ENCODE measurements at places on chromosomes 4 and X.

GRCh38 chr4:85603437-85604336 is 128.7 kb downstream of the ARHGAP24 start:
- DNase-seq: no peak

GRCh38 chrX:147737690-147738089 is 174.0 kb upstream of the FMR1 start:
- no peak for DNase-seq

DNA sequence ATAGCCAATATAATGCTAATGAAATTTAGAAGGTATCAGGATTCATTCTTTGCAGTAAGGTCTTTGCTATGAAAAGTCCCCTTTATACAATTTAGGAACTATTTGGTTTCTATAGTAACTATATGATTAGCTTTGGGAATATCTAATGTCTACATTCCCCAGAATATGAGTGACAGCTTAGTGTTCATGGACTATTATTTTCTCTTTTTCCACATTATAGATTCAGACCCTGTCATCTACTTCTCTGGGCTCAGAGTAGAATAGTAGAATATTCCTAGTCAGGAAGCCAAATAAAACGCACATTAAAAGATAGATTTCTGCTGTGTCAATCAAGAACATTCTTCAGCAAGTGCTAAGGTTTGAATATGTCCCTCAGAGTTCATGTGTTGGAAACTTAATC is 26.1 kb upstream of the SULT1B1 start:
- no peak for DNase-seq

GRCh38 chr4:41285202-41285863 is 28.6 kb downstream of the UCHL1 start:
- no peak for DNase-seq

GRCh38 chr4:100875296-100876068 is 357.7 kb upstream of the EMCN start:
- DNase-seq: no peak

GRCh38 chr4:166622425-166622977 is 611.8 kb downstream of the SPOCK3 start:
- no peak for DNase-seq

DNA sequence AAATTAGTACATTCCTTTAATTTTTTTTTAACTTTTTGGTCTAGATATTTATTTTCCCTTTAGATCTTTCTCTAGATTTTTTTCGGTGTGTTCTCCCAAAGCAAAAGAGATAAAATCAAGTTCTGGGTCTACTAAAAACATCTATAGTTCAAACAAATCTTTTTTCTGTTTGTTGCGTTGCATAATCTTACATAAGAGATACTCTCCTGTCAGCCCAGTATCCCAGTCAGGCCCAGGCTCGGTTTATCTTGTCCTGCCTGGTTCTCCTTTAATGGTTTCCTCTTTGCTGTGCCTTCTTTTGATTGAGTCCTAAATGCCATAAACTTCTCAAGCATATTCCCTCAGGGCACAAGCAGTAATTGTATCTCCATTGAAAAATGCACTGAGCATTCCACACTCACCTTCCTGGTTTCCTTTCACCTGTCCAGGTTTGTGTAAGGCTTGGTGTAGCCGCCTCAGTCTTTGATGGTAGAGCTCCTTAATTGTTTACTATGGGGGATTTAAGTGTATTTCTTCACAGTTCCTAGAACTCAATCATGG is 104.9 kb downstream of the TMEM131L start:
- no peak for DNase-seq

GRCh38 chrX:153992180-153992579 is 19.6 kb downstream of the TMEM187 start:
- no peak for DNase-seq

- no peak for DNase-seq
Observed at GRCh38 chrX:105552395-105552794, 269.9 kb upstream of the NRK start.

DNA sequence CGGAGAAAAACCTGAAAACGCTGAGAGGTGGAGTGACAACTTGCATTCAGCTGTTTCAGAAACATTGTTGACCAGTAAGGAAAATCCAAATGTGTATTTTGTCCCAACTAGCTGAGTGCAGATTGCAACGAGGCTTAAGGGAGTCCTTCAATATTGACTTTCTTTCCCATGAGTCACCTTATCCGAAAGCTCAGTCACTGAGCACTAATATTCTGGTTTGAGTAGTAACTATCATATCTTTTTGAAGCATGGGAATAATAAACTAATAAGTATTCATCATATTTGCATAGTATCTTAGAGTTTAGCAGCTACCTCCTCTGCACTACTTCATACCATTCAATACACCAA is 604.3 kb downstream of the PACRGL start:
- DNase-seq: no peak

DNA sequence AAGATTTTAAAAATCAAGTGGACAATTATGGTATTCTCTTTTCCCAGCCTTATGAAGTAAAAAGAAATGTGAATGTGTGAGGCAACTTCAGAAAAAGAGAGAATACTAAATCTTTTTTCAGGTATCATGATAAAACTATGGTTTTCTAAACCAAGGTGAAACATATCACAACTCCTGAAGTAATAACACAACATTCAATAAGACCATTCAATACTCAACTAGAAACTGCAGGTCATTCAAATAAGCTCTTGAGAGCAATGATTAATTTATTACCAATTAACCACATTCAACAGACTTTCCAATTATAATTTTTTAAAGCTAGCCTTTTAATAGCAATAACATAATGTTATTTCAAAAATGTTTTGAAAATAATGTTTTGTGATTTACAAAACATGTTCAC is 35.8 kb downstream of the SLC10A7 start:
- no peak for DNase-seq

DNA sequence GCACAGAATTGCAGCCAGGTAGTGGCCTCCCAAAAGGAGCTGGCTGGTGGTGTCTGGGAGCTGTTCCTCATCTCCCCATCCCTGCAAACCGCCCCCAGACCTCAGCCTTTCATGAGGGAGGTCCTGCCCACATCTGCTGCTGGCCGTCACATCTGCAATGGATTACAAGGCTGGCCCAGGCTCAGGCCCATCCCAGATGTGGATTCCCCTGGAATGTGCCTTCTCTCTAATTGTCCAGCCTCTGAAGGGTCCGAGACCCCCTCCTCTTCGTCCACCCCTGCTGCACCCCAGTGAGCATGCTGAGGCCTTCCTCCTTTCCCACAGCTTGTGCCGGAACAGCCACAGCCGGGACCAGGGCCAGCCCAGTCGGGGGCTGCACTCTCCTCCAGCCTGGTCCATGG is 115.0 kb upstream of the NALF2 start:
- no peak for DNase-seq

DNA sequence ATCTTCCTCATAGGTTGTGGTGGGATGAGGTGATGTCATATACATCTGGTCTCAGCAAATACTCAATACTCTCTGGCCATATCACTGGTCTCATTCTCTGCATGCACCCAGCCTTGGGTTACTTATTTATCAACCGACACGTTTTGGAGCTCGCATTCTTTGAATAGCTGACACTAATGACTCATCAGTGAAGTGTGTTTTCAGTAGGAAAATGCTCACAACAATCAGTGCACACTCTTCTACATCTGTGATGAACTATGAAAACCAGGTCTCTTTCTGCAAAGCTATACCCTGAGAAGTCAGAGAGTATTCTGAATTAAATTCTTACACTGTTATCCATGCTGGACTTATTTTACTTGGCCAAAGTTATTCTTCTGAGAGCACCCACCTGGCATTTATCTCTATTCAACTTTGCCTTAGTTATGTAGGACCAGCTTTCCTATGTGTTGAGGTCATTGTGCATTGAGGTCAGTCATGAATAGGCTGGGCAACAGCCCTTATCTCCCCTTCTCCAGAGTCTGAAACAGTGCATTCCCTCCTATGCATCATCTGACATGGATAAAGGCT is 58.7 kb upstream of the DHX15 start:
- DNase-seq: no peak

DNA sequence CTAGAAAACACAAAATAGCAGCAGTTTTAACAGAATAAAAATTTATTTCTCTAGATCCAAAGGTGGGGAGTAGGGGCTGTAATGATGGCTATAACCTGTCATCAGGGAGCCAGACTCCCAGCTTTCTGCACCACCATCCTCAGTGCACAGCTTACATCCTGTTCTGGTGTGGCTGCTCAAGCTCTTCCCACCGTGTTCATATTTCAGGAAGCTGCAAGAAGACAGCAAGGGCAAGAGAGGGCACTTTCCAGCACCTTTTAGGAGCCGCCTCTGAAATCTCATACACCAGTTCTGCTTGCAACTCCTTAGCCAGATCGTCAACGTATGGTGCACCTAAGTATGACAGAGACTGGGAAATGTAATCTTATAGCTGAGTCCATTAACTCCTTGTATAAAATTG is 253.7 kb downstream of the CENPC start:
- DNase-seq: no peak

GRCh38 chrX:41314204-41314603 is 19.8 kb upstream of the DDX3X start:
- no peak for DNase-seq

DNA sequence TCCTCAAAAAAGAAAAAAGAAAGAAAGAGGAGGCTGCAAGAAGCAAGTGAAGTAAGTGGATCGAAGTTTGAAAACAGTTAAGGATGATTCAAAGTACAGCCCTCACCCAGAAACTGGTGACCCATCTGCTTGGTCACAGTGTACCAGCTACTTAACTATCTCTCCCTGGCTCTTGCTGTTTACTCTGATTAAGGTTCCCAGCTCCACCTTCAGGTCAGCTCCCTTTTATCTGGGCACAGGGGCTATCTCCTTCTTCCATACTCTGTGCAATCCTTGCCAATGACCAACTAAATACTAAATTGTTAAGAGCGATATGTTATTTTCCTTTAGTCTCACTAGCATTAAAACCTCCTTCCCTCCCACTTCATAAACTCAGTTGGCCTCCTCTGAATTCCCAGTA is 81.5 kb upstream of the SMIM10 start:
- no peak for DNase-seq

DNA sequence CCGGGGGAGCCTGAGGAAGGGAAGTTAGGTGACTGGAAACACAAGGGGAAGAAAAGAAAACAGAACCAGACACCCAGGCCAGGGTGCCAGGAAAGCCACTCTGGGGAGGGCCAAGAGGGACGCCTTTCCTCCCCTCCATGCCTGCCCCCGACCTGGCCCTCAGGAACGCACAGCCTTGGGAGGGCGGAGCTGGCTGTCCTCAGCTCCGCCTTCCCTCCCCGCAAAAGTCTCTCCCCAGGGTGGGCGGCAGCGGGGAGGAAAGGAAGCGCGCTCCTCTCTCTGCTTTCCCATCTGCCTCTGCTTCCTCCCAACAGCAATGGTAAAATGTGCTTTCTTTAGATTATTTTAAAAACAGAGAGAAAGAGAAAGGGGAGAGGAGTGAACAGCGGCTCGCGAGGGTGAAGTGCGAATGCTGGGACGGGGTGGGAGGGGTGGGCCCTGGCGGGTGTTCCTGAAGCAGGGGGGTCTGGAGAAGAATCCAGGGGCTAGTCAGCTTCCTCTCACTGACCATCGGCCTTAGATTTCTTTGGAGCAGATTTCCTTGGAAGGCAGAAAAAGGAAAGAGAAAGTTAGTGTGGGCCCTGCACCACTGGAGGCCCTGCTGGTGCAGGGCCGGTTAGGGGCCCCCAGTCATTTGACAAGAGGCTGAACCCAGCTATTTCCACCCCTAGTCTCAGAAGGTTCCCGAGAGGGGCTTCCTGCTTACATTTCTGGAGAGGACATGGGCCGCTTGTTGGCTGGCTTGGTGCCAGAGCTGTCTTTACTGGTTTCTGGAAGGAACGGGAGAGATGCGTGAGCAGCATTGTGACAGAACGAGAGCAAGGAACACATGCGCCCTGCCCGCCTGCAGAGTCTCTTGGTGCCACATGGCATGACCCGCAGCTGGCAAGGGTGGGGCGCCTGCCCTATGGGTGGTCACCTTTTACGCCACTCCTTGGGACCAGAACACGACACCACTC is 4.7 kb upstream of the RENBP start:
- no peak for DNase-seq

DNA sequence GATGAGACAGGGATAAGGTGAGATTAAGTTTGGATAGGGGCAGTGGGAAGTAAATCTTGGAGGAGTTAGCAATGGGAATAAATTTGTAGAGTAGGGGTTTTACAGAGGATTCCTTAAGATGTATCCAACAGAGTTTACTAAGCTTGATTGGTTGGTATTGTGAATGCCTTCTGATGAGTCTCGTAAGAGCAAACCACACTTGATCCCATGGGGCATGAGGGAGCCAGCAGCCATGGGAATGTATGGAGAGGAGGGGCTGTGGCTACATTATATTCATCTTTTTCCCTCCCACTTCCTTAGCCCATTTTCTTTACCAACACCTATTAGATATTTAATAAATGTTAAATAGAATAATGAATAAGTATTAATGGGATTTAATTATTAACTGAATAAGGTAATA is 126.6 kb upstream of the NDST3 start:
- DNase-seq: no peak

DNA sequence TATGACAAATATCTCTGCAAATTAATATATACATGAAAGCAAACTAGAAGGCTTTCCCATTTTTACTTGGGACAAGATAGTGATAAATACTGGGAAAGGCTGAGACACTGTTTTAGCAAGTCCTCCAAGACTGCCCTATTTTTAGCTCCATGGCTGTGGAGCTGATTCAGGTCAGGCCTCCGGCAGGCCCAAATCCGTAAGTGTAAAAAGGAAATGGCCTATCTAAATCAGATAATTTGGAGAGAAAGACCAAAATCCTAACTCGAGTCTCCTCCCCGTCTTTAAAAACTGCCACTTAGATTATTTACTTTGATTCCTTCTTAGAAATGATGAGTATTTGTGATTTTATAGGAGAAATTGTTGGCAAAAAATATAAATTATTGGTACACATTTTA is 2.9 kb downstream of the OTUD4 start:
- no peak for DNase-seq

DNA sequence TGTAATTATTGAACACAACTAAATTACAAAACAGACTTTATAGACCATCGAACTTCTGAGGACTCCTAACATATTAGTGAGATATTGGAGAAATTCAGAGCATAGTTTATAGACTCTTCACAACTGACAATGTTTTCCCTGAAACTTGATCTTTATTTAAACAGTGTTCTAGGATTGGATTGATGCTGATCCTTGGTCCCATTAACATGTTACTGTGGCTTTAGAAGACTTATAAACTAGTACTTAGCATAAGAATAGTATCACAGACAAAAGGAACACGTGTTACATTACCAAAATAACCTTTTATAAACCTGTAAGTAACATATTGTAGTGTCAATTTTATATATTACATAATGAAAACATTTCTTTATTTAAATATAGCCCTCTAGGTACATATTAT is 689.6 kb downstream of the CCSER1 start:
- peak; percentile 19 for DNase-seq

DNA sequence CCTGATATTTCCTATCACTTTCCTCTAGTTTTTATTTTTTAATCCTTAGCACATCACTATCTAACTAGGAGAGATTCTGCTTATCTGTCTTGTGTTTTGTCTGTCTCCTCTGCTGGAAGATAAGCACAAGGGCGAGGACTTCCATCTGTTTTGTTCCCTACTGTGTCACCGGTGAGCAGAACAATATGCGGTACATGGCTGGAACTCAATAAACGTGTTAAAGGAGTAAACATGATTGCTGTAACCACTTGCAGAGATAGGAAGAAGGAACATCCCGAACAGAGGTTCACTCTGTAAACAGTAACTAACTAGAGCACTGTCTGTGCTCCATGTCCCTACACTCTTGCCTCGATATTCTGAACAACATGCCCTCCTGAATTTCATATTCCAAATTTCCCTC is 5.2 kb downstream of the HS3ST1 start:
- no peak for DNase-seq

Data from NCI-H1417 (cell line).